ENCODE measurements at places on chromosomes 11 and 22.

GRCh38 chr11:118304568-118305248 lies at the start of gene CD3E:
Gene CD3E (plus strand): TSS chr11:118304730. CDS start chr11:118304953, 223 bp downstream.
- peak; percentile 68 for DNase-seq

DNA sequence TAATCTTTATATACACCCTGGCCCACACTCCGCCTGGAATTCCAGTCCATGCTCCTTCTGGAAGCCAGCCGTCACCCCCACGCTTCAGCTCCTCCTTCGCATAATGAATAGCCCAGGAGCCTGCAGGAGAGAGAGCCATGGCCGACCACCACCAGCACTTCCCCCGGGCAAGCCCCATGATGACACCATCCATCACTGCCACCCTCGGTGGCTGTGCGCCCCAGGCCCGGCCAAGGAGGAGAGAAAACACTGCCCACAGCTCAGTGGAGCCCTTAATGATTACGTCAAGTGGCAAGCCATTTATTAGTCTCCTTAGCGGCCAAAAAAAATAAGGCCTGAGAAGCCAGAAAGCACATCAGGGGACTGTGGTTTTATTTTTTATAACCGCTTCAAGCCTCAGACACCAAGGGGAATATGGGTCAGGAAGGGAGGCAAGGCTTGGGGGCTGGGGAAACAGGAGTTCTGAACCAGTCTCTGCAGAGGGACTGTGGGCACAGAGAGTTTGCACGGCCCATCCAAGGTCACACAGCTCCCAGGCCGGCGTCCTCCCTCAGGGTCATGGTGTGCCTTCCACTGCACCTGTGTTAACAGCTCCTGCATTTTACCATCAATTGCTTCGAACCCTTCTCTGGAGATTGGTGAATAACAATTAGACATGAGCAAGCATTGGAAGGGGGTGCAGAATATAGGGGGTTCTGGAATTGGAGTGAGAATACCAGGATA lies 134.3 kb downstream of the MN1 start:
- DNase-seq = no peak

DNA sequence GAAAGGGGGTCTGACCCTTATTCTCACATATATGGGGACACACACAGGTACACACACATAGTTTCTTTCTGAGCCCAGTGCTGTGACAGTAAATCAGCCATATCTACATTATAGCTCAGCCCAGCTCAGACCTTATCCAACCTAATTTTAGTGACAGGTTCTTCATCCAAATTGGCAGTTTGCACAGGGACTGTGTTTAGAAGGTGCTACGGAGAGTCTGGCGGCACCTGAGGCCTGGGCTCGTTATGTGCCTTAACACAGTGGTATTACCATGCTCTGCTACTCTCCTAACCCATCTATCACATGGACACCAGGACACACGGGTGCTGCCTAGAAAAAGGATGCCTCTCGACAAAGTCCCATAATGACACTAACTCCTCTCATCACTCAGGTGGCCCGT lies 109.3 kb downstream of the GALNT18 start:
- no peak for DNase-seq

GRCh38 chr11:67160872-67161783 lies 42.1 kb downstream of the KDM2A start:
- no peak for DNase-seq

DNA sequence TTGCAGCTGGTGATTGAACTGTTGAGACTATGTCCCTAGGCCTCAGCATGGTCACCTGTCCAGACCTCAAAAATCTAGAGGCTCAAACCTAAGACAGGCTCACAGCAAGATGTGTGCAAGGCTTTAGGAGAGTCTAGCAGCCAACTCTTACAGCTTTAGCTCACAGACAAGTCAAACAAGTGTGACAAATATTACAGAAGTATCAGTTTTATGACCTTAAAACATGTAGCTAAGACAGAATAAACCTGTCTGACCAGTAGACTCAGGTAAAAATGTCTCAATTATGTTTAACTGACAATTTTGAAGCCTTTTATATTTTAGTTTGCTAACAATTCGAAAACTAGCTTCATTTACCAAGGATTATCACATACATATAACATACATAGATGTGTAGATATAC lies 80.0 kb upstream of the HTATIP2 start:
- no peak for DNase-seq

GRCh38 chr11:116533186-116533825 lies 239.5 kb downstream of the BUD13 start:
- no peak for DNase-seq

DNA sequence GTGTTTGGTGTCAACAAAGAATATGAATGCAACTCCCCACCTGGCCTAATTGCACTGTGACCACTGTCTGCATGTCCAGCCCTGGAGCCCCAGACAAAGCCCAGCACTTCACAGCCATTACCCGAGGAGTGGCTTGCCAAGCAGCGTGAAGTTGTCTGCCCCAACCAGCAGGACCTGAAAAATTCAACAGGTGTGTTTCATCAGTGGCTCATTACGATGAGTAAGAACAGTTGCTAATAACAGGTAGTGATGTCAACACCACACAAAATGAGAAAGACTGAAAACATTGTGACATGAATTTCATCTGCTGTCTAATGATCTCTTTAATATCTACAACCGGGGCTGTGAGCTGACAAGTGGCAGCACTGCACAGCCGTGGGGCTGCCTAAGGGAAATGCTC lies 10.3 kb downstream of the MRPL21 start:
- DNase-seq = no peak

- no peak for DNase-seq
Measured at GRCh38 chr11:88308576-88308975, 29.0 kb downstream of the CTSC start.
